Stimulated activated CD4-positive, alpha-beta T cell treated with anti-CD3 and anti-CD28 coated beads, Interleukin-15, amount 100 ng/mL, for 1 hour (primary cell): ENCODE measurements at places on chromosomes 7 and 10.

- no peak for DNase-seq
Observed at GRCh38 chr10:132410056-132410778, 13.2 kb downstream of the PWWP2B start.

DNA sequence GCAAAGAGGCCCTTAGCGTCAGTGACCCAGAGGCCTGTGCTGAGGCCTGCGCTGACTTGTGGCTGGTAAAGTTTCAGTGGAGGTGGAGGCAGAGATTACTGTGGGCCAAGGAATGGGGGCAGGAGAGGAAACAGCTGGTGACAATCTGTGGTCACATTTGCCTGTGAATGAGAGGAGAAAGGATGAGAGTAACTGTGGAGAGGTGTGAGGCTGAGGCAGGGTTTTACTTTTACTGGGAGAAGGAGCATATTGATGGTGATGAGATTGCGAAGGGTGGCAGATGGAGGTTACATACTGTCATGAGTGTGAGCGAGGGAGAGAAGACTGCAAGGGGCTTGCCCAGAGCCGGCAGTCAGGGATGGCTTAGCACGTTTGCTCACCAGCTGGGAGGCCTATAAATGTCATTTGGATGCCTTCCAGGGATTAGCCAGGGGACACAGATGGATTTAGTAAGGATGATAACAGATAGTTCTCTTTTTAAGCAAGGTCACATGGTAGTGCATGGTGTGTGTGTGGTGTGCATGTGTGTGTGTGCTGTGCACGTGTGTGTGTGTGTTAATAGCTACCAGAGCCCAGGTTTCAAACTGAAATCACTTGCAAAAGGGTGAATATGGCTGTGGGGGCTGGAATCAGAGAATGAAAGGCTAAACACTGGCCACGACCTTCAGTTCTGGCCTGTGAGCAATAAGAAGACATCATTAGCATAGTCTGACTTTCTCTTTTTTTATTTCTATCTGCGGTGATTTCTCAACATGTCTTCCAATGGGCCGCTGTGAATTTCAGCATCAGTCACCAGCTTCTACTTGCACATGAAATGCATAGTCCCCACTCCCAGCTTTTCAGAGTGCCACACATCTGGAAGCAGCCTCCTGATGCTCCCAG lies 291.5 kb upstream of the ZNF32 start:
- no peak for DNase-seq

DNA sequence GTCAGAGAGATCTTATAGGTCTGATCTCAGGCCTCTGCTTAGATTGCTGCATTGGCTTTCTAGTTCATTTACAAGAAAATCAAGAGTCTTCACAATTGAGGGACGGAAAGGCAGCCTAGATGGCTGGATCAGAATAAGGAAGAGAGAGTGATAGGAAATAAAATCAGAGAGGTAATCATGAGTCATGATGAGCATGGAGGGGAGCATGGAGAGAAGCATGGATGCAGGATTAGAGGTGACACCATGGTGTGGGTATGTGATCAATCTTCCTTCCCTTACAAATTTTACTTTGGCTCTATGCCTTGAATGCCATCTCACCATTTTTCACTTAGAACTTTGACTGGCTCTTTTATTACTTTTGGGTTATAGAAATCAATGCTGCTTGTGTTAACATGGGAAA lies 1.4 kb downstream of the BCCIP start:
- no peak for DNase-seq

DNA sequence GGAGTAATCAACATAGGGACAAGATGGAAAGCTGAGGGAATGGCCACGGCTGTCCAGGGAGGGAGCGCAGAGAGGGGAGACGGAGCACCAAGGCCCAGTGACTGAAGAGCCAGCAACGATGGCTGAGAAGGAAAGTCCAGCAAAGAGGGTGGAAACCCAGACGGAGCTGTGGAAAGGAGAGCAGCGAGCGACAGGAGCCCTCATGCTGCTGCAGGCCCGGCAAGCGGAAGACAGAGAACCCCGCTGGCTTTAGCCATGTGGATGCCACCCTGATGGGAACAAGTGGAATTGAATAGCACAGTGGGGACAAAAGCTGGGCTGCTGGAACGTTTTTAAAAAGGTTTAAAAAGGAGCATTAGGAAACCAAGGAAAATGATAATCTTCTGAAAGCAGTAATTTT lies 82.9 kb upstream of the DDC start:
- no peak for DNase-seq
